ENCODE measurements at places on chromosomes 16 and 17.

DNA sequence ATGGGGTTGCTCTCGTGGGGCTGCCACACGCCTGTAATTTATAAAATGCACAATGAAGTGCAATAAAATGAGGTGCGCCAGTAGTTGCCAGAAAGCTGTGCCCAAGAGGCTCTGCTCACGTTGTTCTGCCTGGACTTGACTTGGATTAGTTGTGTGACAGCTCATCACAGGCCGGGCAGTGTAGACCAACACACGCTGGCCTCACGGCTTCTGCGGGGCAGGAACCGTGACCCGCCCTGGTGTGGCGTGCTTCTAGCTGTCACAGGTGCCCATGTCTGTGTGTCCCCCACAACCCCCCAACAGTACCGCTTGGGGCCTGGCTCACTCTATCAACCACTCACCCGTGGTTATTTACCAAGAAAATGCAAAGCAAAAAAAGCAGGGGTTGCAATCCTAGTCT, 112.2 kb upstream of the ZNF750 start:
- DNase-seq, result no peak

- no peak for DNase-seq
These were observed 60.1 kb downstream of the ARSG start for GRCh38 chr17:68351395-68351794.

GRCh38 chr16:61887903-61888302, 148.3 kb downstream of the CDH8 start:
- DNase-seq, result no peak

- DNase-seq, result peak; percentile 78
These were observed 745 bp downstream of the PYY start for GRCh38 chr17:43952724-43953666.

DNA sequence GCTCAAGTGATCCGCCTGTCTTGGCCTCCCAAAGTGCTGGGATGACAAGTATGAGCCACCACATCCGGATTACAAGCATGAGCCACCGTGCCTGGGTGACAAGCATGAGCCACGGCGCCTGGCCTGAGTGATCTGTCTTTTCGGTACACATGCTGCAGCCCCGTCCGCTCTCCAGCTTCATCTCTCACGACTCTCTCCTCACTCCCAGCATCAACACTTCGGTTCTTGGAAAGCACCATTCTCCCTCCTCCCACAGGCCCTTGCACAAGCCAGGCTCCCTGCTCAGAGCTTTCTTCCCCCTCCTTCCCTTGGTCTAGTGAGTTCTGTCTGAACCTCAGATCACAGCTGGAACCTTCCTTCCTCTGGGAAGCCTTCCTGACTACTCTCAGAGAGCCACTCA, 6.5 kb upstream of the NCBP3 start:
- DNase-seq, result no peak

DNA sequence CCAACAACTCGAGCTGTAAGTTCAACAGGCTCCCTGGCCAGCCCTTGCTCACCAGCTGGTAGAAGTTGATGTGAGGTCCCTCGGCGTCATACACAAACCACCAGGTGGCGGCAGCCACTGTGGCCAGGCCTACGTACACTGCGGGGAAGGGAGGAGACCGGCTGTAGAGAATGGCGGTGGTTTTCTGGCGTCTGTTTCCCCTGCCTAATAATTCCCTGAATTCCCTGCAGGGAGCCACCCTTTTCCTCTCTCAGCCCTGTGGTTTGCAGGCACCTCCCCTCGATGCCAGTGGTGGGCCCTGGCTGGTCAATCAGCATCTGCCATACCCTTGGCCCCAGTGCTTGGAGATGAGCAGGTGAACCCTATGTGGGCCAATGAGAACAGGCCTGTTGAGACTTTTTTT, 18.9 kb upstream of the P2RX1 start:
- DNase-seq, result peak; percentile 54

All from iPS DF 6.9 (cell line).